Fibroblast of villous mesenchyme (primary cell): ENCODE measurements at places on chromosomes 2 and 18. TPM values are rescaled to one million over a fixed set of nuclear protein-coding genes. Genes with fewer than 3 reads are reported as not detected.

DNA sequence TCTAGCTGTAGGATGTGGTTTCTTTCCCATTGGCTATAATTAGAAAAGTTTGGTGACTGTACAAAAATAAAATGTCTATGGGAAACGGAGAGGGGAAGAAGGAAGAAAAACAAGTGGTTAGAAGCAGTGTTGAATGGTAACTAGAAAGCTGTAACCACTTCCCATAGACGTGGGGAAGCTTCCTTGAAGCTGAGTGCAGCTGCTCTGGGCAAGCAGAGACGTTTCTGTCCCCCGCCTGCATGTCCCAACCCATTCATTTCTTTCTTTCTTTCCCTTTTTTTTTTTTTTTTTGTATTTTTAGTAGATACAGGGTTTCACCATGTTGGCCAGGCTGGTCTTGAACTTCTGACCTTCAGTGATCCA lies 367.8 kb upstream of the HS6ST1 start:
- DNase-seq = no peak

DNA sequence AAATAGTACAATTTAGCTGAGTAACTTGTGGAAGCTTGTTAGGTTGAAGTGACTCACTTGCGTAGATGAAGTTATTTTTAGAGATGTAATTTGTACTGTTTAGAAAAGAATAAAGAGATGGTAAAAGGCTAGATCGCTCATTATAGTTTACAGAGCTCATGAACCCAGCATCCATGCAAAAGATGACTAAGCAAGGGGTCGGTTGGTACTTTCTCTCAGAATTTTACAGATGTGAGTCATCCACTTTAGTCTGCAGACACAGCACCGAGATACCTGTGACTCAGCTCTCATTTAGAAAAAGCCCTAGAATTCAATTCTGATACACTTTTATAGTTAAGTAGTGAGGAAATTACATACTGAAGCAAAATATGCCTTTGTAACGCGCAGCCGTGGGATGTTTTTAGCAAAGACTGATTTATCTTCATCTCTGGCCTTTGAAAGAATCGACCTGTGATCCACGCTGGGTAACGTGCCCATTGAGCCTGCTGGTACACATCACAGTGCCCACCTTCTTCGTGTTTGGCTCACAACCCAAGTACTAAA lies 116.5 kb upstream of the FOSL2 start:
- DNase-seq = peak; percentile 97

- no peak for DNase-seq
Measured at GRCh38 chr2:54420524-54421172, 35.5 kb upstream of the SPTBN1 start.

Gene ALPI
- not detected in 2 replicates for total RNA-seq

Gene PAX8
- total RNA-seq = 1.3 and 1.9 TPM in 2 replicates

- no peak for DNase-seq
Measured at GRCh38 chr18:68985172-68985820, 187.4 kb downstream of the CCDC102B start.
